Stromal cell of bone marrow (primary cell): ENCODE measurements at places on chromosomes 6 and 20.

DNA sequence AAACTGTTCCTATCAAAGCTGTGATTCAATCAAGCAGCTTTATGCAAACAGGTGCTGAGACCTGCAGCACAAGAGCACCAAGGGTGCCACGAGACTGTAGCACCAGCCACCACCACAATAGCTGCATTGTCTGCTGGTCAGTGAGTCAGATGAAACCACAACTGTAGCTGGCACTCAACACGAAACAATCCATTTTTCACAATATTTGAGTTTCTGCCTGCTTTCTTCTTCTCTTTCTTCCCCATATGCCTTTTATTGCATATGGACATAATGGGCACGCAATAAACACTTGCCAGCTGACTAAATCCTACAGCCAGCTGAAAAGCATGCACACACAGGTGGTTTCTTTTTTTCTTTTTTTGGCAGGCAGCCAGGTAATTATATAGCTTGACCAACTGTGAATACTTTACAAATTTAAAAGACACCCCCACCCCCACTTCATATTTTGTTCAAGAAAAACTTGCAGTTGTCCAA is 16.6 kb downstream of the SLC2A12 start:
- no peak for DNase-seq

GRCh38 chr20:50186987-50187402 is 3.6 kb upstream of the CEBPB start:
- DNase-seq, result no peak

- DNase-seq, result no peak
Observed at GRCh38 chr6:142953373-142954273, 8.6 kb upstream of the HIVEP2 start.

DNA sequence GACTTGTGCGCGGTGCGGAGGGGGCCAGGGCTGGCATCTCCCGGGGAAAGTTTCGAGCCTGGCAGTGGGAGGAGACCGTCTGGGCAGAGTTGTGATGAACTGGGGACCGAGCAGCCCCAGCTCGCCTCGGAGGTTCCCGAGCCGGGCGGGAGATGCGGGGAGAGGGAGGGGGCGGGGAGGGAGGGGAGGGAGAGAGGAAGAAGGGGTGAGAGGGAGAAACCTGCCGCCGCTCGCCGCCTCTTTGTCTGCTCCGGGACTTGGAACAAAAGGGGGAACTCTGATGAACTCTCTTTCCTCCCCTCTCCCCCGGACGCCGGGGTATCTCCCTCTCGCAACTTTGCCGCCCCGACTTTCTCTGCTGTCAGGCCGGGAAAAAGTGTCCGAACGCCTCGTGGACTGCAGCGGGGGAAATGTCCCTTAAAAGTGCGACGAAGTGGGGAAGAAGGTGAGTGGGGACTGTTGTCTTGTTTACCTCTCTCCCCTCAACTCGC is 72.7 kb downstream of the SOX4 start:
- DNase-seq, result no peak

DNA sequence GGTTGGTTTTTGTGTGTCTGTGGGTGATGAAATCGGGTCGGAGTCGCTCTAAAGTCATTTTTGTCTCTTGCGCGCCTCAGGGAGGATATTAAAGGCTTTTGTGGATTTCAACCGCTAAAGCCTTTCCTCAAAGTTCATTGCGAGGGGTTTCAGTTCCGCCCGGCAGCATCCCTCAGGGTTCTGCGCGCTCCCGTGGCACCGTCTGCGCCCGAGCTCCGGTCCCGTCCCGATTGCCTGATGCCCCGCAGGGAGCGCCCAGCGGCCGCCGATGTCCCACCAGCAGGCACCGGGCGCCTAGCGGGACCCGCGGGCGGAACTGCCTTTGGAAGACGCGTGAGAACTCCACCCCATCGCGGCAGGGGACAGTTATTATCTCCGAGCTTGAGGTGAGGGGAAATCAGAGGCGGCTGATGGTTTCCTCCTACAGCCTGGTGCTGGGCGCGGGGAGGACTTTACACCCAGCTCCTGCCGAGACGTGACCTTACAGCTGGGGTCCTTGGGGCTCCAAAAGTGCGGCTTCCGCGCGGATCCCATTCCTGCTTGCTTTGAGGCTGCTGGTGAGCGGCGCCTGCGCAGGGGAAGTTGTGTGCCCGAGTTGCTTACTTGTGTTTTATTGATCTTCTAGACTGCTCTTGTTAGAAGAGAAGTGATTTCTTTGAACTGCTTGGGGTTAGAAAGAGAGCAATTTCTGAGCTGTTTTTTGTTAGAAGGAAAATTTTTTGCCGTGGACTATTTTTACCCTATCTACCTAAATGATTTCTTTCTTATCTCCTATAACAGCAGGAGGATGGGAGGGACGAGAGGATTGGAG is 27.1 kb downstream of the ULBP1 start:
- DNase-seq, result no peak

DNA sequence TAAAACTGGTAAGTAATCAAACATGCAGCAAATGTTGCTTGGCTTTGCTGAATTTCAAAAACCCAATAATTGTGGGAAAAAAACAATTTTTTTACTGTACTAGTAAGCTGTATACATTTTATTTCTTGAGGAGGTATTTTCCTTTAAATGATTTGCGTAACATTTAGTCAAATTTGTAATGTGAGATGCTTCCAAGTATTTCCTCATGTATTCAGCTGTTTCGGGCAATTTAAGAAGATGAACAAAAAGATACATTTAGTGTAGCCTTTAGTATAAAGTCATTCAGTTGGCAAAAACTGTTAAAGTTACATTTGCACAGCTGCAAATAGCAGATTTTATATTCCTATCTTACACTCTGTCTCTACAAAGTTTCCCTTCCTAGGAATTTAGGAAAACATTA is 186.1 kb upstream of the SCGN start:
- DNase-seq, result no peak

DNA sequence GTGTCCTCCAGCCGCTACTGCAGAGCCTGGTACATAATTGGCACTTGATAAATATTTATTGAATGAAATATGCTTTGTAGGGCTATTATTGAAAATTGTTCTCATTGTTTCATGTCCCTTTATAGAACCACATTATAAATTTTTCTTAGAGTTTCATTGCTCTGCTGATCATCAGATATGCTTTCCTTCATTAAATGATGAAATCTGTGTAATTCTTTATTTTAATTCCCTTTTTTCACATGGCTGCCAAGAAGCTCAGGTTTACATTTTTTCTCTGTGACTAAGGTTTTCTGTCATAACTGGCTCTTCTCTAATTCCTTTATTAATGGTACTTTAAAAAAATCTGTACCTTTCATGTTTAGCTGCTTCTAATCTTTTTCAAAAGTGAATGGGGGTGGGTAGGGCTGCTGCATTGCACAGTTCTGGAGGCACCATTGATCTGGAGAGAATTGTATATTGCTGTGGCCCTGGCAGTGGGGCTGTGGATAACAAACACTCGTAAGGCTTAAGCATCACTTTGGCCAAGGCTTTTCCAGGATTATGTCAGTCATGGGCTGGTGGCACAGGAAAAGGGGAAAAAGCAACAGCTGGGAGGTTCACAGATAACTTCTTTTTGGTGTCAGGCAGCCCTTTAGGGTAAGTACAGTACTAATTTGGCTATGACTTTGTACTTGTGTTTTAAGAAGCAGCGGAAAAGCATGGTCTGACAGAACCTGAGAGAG is 43.8 kb downstream of the ARFGEF2 start:
- no peak for DNase-seq

DNA sequence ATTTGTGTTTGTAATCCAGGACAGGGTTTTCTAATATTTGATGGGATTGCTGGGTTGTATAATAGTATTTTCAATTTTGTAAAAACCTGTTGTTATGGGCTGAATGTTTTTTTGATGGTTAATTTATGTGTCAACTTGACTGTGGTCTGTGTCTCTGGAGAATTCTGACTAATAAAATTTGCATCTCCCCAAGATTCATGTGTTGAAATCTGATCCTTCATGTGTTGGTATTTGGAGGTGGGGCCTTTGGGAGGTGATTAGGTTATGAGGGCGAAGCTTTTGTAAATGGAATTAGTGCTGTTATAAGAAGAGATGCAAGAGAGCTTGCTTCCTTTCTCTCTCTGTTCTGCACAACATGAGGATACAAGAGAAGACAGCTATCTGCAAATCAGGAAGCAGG is 48.7 kb upstream of the SAMD5 start:
- DNase-seq, result no peak

- no peak for DNase-seq
Observed at GRCh38 chr6:45850378-45851033, 165.2 kb downstream of the CLIC5 start.

GRCh38 chr20:56430461-56430860 is 18.4 kb downstream of the CASS4 start:
- no peak for DNase-seq

DNA sequence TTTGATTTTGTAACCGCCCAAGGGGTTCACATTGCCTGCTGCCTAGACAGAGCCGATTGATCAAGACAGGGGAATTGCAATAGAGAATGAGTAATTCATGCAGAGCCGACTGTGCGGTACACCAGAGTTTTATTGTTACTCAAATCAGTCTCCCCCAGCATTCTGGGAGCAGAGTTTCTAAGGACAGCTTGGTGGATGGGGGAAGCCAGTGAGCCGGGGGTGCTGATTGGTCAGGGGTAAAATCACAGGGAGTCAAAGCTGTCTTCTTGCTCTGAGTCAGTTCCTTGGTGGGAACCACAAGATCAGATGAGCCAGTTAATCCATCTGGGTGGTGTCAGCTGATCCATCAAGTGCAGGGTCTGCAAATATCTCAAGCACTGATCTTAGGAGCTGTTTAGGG is 60.0 kb upstream of the EZR start:
- DNase-seq, result no peak

DNA sequence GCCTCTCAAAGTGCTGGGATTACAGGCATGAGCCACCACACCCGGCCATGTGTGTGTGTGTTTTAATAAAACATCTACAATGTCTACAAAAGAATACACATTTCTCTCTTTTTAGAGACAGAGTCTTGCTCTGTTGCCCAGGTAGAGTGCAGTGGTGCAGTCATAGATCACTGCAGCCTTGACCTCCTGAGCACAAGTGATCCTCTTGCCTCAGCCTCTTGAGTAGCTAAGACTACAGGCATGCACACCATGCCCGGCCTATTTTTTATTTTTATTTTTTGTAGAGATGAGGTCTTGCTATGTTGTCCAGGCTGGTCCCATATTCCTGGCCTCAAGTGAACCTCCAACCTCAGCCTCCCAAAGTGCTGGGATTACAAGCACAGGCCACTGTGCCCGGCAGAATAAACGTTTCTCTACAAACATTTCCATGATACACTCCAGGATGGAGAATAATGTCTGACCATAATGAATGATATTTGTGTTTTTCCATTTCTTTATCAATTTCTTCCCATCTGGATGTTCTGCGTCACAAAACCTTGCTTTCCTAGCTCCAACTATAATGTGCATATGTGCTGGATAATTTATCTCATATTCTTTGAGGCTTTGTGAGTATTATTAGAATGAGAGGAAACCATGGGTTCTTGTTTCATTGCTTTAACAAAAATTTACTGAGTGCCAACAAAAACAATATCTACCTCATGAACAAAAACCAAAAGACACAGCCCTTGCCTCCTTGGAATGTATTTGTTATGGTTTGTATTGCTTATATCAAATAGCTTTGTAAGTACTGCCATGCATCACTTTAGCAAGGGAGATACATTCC is 28.6 kb upstream of the CCN2 start:
- peak; percentile 68 for DNase-seq

GRCh38 chr20:25399037-25399430 is 8.4 kb upstream of the ABHD12 start:
- peak; percentile 63 for DNase-seq
